ENCODE measurements at places on chromosomes 5 and 9. TPM values are rescaled to one million over a fixed set of nuclear protein-coding genes. Genes with fewer than 3 reads are reported as not detected.

VCAN gene
- 453 TPM for total RNA-seq

C5orf58 gene
- not detected for total RNA-seq

MELK gene
- total RNA-seq = 0.88 TPM

GLDC gene
- total RNA-seq = 0.32 TPM

INSL4 gene
- total RNA-seq = not detected

RGS7BP gene
- 19.3 TPM for total RNA-seq

SLC36A2 gene
- total RNA-seq = not detected

PFN3 gene
- not detected for total RNA-seq

BARHL1 gene
- total RNA-seq = not detected

KIF2A gene
- 40.2 TPM for total RNA-seq

DNA sequence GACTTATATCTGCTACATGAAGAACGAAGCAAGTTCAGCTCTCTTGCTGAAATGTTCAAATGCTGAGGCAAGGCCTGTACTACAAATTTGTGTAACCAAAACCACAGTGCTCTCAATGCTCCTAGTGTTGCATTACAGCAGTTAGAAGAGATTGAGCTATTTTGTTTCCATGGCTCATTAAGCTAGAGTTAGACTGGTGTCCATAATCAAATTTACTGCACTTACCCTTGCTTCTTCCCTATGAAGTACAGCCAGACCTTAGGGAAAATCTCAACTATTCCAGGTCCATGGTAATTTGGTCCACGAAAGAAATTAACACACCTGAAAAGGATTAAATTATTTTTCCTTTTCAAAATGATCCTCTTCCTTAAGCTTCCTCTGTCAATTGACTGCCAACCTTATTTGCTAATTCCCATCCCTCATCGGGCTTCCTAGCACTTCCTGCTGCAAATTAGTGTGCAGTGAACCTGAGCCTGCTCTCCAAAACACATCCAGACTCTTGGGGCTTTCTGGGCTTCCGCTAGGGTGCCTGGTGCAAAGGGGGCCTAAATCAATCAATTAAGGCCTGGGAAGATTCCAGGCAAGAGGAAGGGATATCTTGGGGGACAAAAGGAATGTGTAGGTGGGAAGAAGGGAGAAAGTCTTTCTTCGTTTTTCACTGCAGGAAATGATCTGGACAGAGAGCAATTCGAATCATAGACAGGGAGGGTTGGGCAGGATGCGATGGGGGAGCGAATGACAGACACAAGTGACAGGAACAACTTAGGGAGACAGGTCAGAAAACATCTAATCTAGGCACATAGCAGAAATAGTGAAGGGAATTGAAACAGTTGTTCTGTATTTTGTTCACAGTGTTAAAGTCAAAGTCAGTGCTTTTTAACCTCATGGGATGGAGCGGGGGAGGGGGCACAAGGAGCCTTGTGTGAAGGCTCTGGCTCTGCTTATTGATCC is 542.4 kb downstream of the RAB3C start:
- no peak for DNase-seq

GRCh38 chr9:70136632-70137031 is 93.0 kb downstream of the MAMDC2 start:
- no peak for DNase-seq

GRCh38 chr9:112093870-112094216 is 81.3 kb downstream of the SUSD1 start:
- no peak for DNase-seq

GRCh38 chr5:150734579-150735384 is 24.0 kb downstream of the DCTN4 start:
- DNase-seq = peak; percentile 83

- no peak for DNase-seq
Measured at GRCh38 chr9:101510459-101510858, 23.2 kb upstream of the RNF20 start.

GRCh38 chr9:119698535-119698934 is 329.3 kb upstream of the BRINP1 start:
- DNase-seq = no peak

GRCh38 chr5:106195679-106196474 is 1474.9 kb downstream of the EFNA5 start:
- DNase-seq = no peak

DNA sequence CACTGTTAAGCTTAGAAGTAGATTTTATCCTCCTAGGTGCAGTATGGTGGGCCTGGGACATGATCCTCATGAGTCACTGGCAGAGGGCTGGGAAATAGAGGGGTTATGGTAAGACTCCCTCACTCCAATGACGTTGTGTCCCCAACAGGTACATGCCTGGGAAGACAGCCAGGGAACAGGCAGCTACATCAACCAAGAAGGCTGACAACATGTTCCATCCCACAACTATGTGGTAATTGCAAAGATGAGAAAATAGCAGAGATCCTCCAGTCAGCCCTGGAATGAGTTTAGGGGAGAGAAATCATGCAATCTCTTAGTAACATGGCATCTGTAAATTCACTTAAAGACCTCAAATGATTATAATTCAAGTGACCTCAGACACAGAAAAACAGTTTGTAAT is 114.4 kb upstream of the LIFR start:
- DNase-seq = no peak

DNA sequence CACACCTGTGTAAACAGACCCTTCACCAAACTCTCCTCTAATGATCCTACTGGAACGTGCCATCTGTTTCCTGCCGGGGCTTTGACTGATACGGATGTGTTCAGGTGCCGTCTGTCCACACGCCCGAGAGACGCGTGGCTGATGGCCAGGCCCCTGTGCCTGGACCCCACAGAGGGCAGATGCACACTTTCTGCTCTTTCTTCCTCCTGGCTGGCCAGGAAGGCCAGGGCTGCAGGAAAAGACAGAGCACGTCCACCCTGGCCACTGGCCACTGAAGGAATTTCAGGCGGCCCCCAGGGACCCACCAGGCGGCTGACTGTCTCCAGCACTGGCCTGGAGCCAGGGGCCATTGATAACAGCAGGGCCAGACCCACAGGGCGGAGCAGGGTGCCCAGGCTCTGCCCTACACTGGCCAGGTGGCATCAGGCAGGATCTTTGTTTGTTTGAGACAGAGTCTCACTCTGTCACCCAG is 3.6 kb upstream of the ENG start:
- peak; percentile 91 for DNase-seq

GRCh38 chr5:127762412-127762811 is 59.2 kb downstream of the CCDC192 start:
- no peak for DNase-seq

GRCh38 chr5:165242646-165243045 is 1737.2 kb downstream of the MAT2B start:
- no peak for DNase-seq

- DNase-seq = no peak
Measured at GRCh38 chr5:62627121-62627520, 48.5 kb downstream of the LRRC70 start.

DNA sequence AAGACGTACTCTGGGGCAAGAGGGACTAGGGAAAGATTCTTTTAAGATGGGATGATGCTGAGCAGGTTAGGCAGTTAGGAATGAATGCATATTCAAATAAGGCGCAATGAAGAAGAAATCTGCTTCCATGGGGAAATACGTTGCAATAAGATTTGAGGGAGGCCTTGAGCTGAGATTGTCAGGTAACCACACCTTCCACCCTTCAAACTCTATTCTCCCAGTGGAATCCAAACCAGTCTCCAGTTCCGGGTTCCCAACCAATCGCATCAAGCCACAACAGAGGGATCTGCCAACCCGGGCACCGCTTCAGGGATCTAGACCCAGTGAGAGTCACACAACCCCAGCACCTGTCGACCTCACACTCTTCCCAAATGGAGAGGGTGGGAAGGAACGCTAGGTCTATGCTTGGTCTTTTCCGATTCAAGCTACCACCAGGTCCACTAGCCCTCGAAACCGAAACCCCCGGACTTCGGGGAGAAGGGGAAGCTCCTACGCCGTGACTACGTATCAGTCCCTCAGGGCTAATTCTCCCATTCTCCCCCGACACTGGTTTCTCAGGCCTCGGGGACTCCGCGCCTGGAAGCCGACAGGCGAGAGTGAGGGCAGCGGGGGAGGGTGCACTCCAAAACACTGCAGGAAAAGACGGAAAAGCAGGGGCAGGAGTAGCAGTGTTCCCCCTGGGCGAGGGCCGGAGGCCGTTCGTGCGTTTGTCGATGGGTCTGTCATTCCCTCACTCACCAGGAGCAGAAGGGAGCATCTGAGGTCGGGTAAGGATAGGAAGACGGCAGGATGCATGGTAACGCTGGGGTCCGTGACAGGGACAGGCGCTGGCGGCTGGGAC is 534 bp downstream of the ERP44 start:
- peak; percentile 81 for DNase-seq

DNA sequence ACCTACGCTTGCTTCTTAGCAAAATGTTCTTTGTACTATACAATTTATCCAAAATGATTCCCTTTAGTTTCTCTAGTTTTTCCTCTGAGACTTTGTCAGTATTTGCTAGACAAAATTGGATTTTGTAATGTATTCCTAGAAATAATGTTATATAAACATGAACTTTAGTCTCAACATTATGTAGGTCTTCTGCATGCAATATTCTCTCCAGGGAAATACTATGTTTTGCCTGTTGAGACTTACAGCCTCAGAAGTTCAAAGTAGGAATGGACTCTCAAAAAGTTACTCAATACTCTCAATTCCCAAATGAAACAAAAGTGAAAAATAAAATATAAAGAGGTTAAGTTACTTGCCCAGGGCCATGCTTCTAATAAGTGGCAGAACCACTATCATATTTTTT is 24.8 kb upstream of the SMC2 start:
- no peak for DNase-seq

- no peak for DNase-seq
Measured at GRCh38 chr5:72608297-72608696, 101.1 kb upstream of the ZNF366 start.

- no peak for DNase-seq
Measured at GRCh38 chr5:176855598-176855997, 43.5 kb downstream of the HK3 start.

- DNase-seq = no peak
Measured at GRCh38 chr5:145872486-145872885, 328 bp downstream of the GRXCR2 start.

DNA sequence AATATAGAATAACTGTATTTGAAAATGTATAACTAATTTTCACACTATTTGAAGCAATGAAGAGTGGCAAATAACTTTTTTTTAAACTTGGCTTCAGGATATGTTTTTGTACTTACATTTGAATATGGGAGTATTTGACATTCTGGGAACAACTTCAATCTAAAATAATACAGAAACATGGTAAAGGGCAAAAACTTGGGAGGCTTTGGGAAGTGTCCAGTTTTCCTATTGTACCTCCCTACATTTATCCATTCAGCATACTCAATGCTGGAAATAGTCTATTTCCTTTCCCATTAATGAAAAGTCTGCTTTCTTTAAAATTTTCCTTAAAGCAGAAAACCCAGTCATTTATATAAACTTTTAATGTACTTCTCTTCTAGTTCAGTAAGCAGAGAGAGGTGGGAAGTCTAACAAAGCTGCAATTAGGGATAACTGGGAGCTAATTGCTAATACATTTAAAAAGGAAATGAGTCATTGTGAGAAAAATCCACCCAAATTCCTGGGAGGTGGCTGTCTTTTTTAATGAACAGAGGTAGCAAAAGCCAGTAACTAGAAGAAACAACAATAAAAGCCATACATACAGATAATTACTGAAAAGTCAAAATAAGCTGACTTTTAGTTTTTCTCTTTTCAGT is 128.8 kb downstream of the FBN2 start:
- DNase-seq = no peak

GRCh38 chr9:34123682-34124081 is 2.8 kb downstream of the DCAF12 start:
- DNase-seq = no peak

DNA sequence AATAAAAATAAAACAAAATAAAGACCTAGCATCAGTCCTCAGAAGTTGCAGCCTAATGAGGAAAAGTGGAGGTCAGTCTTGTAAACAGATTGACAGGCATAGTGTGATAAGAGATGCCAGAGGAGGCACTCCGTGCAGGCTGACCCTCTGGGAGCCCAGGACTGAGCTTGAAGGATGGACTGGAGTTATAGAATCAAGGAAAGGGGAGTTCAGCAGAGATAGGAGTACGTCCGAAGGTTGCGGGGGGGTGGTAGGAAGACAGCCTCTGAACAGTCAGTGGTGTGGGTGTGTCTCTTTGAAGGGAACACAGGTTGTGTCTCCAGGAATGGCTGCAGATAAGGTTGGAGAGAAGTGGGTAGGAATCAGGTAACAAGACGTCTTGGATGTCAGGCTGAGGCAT is 126.1 kb upstream of the CPEB4 start:
- peak; percentile 58 for DNase-seq
